CD4-positive, alpha-beta T cell treated with Interferon gamma for 1 hour (primary cell): ENCODE measurements at places on chromosomes 11 and 22.

DNA sequence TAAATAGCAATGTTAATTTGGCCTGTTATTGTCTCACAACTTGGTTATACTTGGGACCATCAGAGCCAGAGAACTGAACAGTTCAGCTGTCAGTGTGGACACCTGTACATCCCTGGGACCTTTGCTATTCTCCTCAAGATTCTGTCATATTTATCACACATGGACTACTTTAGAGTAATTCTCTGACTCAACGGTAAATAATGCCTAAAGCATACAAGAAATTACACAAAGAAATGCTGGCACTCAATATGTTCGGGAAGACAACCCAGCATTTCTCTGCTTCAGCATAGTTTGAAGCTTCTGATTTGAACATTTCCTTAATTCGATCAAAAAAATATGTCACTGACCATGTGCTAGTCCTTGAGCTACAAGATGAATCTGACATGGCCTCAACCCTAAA lies 34.6 kb upstream of the MMP13 start:
- DNase-seq = no peak

DNA sequence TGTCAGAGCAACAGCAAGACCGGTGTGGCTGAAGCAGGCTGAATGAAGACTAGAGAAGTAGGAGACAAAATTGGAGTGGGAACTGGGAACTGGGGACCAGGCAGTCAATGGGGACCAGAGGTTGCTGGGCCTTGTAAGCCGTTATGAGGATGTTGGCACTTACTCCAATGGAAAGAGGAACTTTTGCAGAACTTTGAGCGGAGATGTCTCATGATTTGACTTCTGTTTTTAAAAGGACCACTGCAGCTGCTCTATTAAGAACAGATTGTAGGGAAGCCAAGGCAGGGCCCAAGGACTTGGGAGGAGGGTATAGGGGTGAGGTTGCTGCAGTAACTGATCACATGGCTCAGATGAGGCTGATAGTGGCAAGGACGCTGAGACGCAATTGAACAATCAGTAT lies 34.2 kb downstream of the IL18 start:
- no peak for DNase-seq

DNA sequence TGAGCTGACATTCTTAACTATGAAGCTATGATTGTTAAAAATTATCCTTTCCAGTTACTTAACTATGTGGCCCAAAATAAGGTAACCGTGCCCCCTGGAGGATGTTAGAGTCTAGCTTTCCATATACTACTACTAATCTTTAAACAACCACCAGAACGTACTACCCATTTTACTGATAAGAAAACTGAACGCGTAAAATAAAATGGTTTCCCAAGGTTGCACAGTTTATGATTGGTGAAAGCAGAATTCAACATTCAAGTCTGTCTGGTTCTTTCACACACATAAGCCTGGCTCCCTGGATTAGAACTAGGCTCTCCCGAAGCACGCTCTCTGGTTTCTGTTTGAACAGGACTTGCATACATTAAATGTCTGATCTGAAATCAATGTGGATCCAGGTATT lies 437.8 kb upstream of the CCDC90B start:
- no peak for DNase-seq

DNA sequence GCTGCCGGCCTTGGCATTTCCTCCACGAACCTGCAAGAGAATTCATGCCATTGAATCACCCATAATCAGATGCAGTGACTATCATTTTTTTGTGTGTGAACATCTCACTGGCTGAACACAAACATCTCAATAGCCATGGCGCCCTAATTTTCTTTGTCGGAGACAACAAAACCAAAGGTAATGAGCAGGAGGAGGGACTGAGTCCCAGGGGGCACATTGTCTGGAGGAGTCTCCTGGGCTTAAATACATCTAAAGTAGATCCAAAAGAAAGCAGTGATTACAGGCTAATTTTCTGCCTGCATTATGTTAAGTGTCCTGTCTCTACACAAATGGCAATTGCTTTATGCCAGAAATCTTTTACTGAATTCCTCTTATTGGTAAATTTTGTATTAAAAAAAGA lies 113.5 kb downstream of the NTM start:
- no peak for DNase-seq

DNA sequence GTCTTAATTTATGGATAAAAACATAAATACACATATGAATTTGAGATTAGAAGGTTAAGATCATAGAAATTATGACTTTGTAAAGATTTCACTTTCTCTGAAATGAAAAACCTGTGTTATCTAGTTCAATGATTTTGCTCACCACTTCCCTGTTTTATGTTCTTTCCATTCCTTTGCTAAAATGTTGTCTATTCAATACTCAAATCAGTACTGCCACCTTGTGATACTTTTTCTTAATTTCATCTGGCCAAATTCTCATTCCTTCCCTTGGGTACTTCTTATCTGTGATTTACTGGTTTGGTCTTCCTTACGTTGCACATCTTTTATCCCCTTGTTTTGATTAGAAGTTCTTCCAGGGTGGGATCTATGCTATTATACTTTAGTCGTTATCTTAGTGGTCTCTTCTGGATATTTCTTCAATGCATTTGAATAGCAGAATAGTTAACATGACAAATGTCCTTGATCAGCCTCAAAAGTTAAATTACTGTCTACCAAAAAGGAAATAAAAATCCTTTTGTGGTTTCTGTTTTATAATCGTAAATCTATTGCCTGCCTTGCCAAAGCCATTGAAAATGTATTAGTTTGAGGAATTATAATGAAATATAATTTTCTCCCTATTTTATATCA lies 197.0 kb downstream of the PGR start:
- no peak for DNase-seq

DNA sequence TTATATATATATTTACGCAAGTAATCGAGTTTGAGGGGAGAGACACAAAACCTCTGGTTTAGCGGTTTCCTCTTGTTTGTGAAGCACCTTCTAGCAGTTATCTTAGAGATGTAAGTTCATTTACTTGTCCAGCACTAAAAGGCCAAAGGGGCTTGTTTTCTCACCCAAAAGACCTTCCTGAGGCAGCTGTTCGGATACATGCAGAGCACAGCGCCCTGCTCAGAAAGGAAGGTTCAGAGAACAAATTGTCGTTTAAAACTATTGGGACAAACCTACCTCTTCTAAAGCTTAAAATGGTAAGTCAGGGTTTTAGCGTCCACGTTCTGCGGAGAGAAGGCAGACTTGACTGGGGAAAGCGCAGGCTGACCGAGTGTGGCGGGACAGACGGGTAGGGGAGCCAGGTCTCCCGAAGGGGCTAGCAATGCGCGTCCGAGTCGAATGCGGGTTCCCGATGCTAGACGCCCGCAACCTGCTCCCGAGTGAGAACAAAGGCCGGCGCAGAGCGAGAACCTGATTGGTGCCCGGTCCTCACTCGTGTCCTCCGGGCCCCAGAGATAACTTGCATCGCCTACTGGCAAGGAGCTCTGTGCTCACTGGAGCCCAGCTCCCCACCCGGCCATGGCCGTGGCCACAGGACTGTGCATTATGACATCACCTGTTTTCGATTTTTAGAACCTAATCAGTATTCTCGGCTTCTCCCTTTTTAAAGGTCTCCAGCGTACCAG lies 1.0 kb upstream of the SESN3 start:
- peak; percentile 82 for DNase-seq

DNA sequence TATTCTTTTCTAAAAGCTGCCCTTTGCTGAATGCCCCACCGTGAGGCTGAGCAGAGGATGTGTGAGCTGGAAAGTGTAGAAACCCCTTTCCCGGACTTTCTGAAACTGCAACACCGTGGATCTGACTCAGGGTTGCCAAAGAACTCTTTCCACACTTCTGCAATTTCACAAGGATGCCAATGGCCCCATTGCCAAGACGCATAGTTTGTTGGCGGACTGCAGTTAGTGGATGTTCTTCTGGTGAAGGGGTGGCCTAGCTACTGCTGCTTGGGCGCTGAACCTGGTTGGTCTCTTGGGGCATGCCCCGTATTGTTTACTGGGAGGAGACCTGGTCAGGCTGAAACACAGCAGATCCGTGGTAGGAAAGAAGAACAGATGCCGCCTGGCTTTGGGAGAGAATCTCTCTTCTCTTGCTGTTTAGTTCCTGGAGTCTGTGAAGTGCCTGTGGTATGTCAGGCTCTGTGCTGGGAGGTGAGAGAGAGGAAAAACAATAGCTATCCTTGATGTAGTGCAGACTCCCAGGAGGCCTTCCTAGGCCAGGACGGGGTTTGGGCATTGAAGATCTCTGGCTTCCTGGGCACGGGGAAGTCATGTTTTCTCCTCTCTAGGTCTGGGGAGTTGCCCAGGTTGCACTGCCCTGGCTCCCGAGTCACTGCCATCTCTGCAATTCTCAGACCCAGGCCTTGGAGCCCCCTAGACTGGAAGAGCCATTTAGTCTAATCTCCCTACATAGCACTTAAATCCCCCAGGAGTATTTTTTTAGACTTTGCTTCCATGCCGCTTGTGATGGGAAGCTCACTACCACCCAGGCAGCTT lies 26.9 kb downstream of the CD82 start:
- peak; percentile 56 for DNase-seq

DNA sequence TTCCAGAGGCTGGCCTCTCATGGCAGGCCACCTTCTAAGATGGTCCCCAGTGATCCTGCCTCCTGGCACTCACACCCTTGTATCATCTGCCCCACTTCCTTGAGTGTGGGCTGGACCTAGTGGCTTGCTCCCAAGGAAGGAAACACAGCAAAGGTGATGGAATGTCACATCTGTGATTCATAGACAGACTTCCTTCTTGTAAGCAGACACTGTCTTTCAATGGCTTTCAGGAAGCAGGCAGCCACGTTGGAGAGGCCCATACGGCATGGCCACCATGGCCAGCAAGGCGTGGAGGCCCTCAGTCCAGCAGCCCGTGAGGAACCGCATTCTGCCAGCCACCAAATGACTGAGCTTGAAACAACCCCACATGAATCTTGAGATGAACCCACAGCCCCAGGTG lies 11.3 kb downstream of the LMO1 start:
- DNase-seq = no peak

GRCh38 chr22:29269230-29269604 lies 1.1 kb downstream of the EWSR1 start:
- no peak for DNase-seq

DNA sequence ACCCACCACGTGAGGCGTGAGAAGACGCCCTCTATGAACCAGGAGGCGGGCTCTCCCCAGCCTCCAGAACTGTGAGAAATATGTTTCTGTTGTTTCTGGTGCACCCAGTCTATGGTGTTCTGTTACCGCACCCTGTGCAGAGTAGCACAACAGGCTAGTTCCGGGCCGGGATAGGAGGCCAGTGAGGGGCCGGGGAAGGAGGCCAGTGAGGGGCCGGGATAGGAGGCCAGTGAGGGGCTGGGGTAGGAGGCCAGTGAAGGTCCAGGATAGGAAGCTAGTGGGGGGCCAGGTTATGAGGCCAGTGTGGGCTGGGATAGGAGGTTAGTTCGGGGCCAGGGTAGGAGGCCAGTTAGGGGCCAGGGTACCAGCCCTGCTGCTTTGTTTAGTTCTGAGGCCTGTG lies 204.6 kb downstream of the BARX2 start:
- no peak for DNase-seq

DNA sequence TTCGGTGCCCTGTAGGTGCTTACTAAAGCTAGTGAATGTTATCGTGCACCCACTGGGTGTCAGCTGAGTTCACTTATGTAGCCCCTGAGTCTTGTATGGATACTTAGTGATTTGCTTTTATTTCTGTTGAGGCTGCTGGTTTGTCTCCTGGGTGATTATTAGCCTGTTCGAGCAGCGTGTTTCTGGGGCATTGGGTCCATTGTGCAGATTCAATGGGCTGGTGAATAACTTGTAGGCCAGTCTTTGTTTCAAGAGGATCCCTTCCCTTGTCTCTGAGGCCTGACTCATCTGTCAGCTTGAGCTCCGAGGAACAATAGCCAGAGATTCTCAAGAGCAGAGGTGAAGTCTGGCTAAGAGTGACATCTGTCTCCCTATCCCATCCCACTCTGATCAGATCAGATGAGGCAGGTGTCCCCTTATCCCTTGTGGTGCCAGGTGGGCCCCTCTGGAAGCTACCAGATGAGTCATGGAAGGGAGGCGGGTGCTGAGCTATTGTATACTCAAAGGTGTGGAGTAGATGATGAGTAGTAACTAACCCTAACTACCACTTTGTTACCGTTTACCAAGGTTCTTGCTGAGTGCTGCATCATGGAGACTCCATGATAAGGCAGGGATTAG lies 3.7 kb downstream of the MIAT start:
- DNase-seq = no peak

DNA sequence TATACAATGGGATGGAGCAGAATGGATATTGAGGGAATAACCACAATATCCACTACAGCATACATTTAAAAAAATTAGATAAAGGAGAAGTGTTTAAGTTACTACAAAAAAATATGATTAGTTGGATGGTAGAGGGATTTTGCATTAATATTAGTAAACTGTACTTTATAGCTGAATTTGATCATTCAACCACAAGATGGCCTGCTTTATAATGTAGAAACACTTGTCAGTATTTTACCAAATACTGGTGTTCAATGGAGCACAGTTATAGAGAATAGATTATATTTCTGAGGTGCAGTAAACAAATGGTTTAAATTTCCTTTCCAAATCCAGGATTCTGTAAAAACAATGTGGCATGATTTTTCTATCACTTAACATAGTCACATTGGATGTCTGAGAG lies 818.8 kb upstream of the CHORDC1 start:
- DNase-seq = no peak

GRCh38 chr22:49260681-49261580 lies 566.7 kb downstream of the BRD1 start:
- DNase-seq = no peak

DNA sequence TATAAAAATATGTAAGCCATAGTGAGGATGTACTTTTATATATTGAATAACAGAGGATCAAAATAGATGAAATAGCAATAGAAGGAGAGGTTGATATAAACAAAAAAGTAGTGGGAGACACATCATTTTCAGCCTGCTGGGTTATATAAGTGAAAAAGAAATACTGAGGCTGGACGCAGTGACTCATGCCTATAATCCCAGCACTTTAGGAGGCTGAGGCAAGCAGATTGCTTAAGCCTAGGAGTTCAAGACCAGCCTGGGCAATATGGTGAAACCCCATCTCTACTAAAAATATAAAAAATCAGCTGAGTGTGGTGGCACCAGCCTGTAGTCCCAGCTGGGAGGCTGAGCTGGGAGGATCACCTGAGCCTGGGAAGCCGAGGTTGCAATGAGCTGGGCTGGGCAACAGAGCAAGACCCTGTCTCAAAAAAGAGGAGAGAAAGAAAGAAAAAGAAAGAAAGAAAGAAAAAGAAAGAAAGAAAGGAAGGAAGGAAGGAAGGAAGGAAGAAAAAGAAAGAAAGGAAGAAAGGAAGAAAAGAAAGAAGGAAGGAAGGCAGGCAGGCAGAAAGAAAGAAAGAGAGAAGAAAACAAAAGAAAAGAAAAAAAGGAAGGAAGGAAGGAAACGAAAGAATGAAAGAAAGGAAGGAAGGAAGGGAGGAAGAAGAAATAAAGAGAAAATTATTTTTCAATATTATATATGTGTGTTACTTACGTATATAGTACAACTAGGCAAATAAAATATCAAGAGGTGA lies 7.0 kb upstream of the P2RY2 start:
- DNase-seq = no peak

- DNase-seq = no peak
These were observed 17.0 kb downstream of the IMMP1L start for GRCh38 chr11:31492320-31492913.

- peak; percentile 45 for DNase-seq
These were observed 8.5 kb downstream of the DCHS1 start for GRCh38 chr11:6646918-6647679.
